NCI-H187 (cell line): ENCODE measurements at places on chromosomes 5 and 9.

DNA sequence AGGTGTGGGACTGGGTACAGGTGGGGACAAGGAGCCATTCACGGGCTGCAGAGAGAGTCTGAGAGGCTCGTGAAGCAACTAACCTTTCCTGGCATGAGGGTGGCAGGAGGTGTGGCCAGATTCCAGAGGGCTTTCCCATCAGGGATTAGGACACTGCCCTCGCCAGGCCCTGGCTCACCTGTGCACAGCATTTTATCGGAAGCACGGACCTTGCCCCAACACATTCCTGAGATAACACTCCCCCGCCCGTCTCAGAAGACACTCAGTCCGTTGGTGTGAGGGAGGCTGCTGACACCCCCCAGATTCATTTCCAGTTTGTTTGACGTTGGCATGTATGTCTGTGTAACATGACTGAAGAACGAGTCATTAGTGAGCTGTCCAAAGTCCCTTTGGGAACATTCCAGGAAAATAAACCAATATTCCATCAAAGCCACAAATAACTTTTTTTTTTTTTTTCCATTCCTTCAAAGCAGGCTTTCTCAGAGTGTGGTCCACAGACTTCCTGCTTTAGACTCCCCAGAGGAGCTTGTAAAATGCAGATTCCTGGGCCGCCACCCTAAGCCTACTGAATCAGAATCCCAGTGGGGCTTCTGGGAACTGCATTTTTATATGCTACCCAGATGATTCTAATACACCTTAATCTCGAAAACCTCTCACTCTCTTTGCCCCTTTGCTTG is 23.4 kb downstream of the WWC1 start:
- no peak for DNase-seq

- no peak for DNase-seq
These were observed at the start of gene ABL1 for GRCh38 chr9:130834371-130835336. Gene ABL1 (plus strand): TSS chr9:130835254. CDS start chr9:130835447, 193 bp downstream.

DNA sequence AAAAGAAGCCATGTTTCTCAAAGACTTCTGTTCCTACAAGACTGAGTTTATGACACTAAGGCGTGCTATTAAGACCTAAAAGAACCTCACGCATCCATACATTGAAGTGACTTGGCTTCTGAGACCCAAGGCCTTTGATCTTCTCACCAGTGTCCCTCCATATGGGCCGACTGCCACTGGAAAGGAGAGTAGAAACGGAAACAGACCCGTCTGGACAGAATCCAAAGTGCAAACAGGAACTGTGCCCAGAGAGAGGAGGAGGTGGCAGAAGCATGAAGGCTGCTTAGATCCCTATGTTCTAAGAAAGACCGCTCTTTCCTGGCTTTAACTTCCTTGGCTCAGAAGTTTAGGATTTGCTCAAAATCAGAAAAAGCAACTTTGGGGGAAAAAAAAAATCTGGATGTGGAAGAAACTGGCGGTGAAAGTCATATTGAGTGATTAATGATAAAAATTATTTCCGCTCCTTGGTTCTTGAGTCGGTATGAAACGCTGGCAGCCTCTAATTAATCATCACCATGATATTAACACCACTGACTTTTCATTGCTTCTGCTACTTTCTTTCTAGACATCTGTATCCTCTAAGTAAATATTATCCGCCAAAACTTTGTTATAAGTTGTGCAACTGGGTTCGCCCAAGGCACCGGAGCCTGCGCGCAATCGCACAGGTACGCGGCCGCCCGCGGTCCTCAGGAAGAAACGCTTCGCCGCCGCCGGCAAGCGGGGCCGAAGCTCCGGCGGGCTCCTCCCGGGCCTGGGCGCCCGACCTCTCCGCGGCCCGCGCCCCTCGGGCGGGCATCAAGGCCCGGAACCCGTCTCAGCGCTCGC is 726 bp downstream of the DAP start:
- DNase-seq: no peak

- DNase-seq: no peak
These were observed 382.9 kb downstream of the CCDC171 start for GRCh38 chr9:15935661-15936305.

DNA sequence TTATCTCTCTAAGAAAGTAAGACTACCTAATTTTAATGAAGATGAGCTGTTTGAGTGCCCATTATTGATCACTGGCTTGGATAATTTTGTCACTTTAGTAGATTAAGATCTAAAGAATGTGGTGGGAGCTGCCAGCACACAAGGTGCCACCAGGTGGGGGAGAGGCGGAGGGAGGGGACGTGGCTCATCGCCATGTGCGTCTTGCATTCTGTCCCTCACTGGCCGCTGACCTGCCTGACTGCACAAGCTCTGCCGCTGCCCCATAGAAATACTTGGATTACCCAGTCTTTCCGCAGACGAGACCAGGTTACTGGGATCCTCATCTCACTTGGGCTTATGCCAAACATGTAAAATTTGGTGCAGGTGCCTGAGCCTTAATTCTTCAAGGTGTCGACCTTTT is 37.6 kb downstream of the RHOBTB3 start:
- DNase-seq: no peak

DNA sequence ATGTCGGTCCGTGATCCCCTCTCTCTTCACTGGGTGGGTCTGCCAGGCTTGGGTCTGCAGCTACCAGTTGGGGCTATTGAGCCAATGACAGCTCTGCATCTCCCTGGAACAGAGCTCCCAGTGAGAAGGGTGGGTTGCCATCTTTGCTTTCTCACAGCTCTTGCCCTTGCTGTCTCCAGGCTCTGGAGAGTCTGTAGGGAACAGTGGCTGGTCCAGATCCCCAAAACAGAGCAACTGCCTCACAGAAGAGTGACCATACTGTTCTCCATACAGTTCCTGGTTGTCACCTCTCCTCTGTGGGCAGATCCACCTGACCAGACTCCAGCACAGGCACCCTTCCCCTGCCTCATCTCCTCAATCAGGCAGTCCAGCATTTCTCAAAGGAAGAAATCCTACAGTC is 5.2 kb upstream of the IFNA17 start:
- no peak for DNase-seq

DNA sequence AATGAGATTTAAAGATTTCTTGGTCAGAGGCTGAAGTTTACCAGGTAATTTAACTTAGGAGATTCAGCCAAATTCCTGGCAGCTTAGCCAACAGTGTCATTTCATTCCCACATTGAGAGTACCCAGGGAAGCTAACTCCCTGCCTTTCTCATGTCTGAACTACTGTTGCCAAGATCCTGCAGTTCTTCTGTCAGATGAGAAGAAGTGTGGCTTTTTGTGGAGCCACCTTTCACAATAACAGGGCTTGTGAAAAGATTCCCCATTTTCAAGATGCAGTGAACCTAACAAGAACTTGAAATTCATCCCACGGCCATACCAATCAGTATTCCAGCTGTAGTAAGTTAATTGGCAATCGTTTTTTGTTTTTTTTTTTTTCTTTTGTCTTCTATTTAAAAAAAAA is 176.4 kb downstream of the XRCC4 start:
- DNase-seq: no peak
